ENCODE measurements at places on chromosomes 5 and 9. TPM values are rescaled to one million over a fixed set of nuclear protein-coding genes. Genes with fewer than 3 reads are reported as not detected.

SIL1 gene
- total RNA-seq: 28.0 TPM

NDUFB6 gene
- 70.5 TPM for total RNA-seq

TSC1 gene
- 44.3 TPM for total RNA-seq

DND1 gene
- not detected for total RNA-seq

FGF1 gene
- 8.7 TPM for total RNA-seq

Measured in tongue (tissue), 3 donors.